ENCODE measurements at places on chromosomes 3 and 15.

GRCh38 chr3:124995460-124995994 lies 60.3 kb downstream of the HEG1 start:
- peak; percentile 63 for DNase-seq

GRCh38 chr3:186782542-186783057 lies 777 bp upstream of the EIF4A2 start:
- no peak for DNase-seq

DNA sequence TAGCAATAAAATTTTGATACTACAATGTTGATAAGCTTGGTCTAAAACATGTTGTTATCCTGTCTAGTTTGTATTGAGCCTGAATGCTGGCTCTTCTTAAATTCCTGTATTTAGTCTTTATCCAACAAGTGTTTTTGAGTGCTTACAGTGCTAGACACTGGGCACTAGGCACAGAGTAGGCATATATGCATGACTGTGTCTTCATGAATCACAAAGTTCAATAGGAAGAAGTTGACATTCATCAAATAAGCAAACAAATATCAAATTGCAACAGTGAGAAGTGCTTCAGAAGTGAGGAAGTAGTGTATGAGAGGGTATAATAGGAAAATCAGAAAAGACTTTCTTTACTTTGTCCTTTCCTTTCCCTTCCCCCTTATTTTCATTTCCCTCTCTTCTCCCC lies 6.8 kb downstream of the CD96 start:
- no peak for DNase-seq

DNA sequence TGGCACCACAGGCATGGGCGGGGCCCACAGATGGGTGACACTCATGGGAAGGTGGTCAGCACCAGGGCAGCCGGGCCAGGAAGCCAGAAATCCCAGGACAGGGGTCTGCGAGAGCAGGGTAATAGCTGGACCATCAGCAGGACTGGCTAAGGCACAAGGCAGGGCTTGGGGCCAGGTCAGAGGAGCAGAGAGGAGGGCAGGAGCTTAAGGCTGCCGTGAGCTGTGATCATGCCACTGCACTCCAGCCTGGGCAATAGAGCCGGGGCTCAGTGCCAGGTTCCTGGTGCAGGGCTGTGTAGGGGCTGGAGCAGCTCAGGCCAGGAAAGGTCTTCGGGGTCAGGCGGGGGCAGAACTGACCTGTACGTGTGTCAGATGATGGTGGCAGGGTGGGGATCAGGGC lies 64.2 kb upstream of the LINGO1 start:
- DNase-seq, result no peak

- peak; percentile 59 for DNase-seq
Observed at GRCh38 chr15:40769274-40770146, at the start of gene C15orf62. Gene C15orf62, plus strand, starts transcription at chr15:40769980. Its CDS starts 516 bp downstream, at chr15:40770496.

DNA sequence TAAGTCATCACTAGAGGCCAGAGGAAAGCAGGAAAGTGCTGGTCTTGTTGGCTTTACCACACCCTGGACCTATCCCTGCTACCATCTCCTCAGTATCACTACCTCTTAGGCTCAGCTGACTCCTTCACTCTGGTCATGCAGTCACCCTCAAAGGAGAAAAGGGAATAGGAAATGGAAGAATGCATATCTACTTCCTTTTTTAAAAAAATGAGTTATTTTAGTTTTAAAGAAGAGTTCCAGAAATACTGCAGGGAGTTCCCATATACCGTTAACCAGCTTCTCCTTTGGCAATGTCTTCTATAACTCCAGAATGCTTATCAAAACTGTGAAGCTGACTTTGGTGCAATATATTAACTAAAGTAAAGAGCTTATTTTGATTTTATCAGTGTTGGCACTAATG lies 688.6 kb downstream of the DIPK2A start:
- DNase-seq, result no peak

- DNase-seq, result no peak
Observed at GRCh38 chr15:94700211-94700610, 468.9 kb downstream of the MCTP2 start.

- DNase-seq, result no peak
Observed at GRCh38 chr3:170418422-170419398, at the start of gene CLDN11. Gene CLDN11, plus strand, starts transcription at chr3:170418868. Its CDS starts 199 bp downstream, at chr3:170419067.

- no peak for DNase-seq
Observed at GRCh38 chr3:120419797-120420196, 31.0 kb downstream of the FSTL1 start.

GRCh38 chr3:175493301-175493700 lies 634.2 kb downstream of the NAALADL2 start:
- no peak for DNase-seq

Data from CD4-positive, alpha-beta T cell treated with Interferon gamma for 1 hour (primary cell).